AG04450 (cell line): ENCODE measurements at places on chromosomes 5 and 9.

DNA sequence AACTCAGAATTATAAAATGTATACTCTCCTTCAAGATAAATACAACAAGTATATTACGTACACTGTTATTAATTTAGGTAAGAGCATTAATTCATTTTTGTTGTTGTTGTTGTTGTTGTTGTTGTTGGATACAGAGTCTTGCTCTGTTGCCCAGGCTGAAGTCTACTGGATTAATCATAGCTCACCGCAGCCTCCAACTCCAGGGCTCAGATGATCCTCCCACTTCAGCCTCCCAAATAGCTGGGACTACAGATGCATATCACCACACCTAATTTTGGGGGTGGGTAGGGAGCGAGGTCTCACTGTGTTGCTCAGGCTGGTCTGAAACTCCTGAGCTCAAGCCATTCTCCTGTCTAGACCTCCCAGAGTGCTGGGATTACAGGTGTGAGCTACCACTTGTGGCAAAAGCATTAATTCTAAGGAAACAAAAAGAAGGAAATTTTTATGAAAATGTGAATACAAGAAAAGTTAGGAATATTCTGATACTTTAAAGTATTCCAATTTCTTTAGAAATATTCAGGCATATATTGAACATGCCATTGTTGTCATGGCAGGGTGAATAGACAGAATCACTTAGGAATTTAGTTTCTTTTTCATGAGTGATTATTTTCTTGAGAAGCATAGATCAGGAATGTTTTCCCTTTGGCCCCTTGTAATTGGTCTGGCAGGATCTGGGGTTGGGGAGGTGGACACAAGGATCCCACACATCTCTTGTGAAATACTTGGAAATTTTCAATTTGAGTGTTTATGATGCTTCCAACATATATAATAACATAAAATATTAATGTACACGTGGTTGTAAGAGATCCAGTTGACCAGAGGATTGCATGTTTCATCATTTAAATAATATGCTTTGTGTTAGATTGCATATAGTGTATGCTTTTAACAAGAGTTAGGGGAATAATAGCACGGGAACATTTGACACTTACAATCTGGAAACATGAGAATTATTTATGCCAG lies 263.6 kb downstream of the FANCC start:
- DNase-seq = no peak

GRCh38 chr5:116358911-116359418 lies 215.7 kb downstream of the SEMA6A start:
- DNase-seq = no peak

- DNase-seq = no peak
These were observed 32.6 kb downstream of the WDR36 start for GRCh38 chr5:111124793-111125192.

DNA sequence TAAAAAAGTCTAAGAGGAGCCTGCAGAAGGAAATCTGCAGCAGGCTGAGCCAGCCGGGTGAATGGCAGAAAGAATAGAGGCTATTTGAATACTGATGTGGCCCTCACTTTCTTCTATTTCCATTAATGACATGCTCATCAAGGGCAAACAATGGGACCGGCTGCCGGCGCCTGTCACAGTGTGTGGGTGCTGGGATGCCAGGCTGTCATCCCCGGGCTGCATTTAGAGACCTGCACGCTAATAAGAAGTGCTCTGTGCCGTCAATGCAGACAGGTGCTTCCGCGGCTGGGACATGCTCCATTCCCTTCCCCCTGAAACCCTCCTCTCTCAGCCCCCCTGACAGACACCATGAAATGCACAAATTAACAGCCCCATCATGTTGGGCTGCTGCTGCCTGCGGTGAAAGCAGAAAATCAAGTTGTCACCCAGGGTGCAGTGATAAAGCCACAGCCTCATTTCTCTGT lies 217.7 kb upstream of the TBCA start:
- DNase-seq = no peak

- no peak for DNase-seq
These were observed 196.9 kb downstream of the MAST4 start for GRCh38 chr5:66793049-66793448.

GRCh38 chr5:16961131-16961530 lies 25.0 kb upstream of the MYO10 start:
- DNase-seq = no peak

DNA sequence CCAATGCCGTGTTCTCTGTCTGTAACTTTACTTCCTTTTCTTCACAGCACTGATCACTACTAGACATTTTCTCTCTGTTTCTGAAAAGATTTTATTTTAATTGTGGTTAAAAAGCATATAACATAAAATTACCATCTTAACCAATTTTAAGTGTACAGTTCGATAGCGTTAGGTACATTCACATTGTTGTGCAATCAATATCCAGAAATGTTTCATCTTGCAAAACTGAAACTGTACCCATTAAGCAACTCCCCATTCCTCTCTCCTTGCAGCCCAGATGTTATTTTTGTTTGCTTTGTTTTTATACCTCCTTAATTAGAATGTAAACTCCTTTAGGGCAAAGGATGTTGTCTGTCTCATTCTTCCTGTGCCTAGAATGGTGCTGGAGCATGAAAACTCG lies 47.5 kb downstream of the COL27A1 start:
- DNase-seq = no peak
